Neural crest cell (in vitro differentiated cells): ENCODE measurements at places on chromosomes 6 and 20. TPM values are rescaled to one million over a fixed set of nuclear protein-coding genes. Genes with fewer than 3 reads are reported as not detected.

GRCh38 chr20:12925210-12925755 lies 83.5 kb upstream of the SPTLC3 start:
- peak overlapping the region; percentile 6 for H3K4me3 ChIP-seq
- DNase-seq: peak; percentile 56

- peak overlapping the region; percentile 51 for H3K27ac ChIP-seq
- H3K27me3 ChIP-seq: no peaks in the 10 kb centered on the region
- peaks cover 4% of the 10 kb centered on the region for H3K36me3 ChIP-seq
- H3K4me1 ChIP-seq: peaks cover 11% of the 10 kb centered on the region
- DNase-seq: no peak
Measured at GRCh38 chr20:5136096-5136495, 9.3 kb downstream of the CDS2 start.

The FKBP1A gene
- total RNA-seq: 176 and 185 TPM in 2 replicates

GRCh38 chr20:61590236-61590635 lies 338.2 kb downstream of the CDH4 start:
- DNase-seq: no peak
- H3K27me3 ChIP-seq: no peaks in the 10 kb centered on the region
- H3K27ac ChIP-seq: no peak overlapping the region
- peaks cover 12% of the 10 kb centered on the region for H3K36me3 ChIP-seq
- no peak overlapping the region for H3K4me3 ChIP-seq

DNA sequence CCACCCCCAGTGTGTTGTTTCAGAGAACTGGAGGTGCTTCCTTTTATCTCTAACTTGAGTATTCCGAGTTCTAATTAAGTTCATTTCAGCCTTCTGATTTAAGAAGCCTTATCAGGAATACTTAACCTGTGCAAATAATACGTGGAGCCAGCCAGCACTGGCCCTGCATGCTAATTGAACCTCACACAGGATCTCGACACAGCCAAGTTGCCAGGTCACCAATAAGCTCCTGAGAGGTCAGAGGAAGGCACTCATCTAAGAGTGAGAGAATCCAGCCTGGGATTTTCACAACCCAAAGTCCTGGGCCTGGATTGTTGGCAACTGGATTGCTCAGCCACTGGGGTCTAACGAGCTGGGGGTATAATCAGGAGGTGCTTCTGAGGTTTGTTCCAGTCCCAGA lies 157.7 kb upstream of the LRFN2 start:
- DNase-seq: no peak
- H3K27me3 ChIP-seq: peaks cover 3% of the 10 kb centered on the region
- H3K4me1 ChIP-seq: no peaks in the 10 kb centered on the region
- H3K4me3 ChIP-seq: no peak overlapping the region
- H3K36me3 ChIP-seq: no peaks in the 10 kb centered on the region

The ENPP5 gene
- total RNA-seq: 0.36 and 0.68 TPM in 2 replicates

DNA sequence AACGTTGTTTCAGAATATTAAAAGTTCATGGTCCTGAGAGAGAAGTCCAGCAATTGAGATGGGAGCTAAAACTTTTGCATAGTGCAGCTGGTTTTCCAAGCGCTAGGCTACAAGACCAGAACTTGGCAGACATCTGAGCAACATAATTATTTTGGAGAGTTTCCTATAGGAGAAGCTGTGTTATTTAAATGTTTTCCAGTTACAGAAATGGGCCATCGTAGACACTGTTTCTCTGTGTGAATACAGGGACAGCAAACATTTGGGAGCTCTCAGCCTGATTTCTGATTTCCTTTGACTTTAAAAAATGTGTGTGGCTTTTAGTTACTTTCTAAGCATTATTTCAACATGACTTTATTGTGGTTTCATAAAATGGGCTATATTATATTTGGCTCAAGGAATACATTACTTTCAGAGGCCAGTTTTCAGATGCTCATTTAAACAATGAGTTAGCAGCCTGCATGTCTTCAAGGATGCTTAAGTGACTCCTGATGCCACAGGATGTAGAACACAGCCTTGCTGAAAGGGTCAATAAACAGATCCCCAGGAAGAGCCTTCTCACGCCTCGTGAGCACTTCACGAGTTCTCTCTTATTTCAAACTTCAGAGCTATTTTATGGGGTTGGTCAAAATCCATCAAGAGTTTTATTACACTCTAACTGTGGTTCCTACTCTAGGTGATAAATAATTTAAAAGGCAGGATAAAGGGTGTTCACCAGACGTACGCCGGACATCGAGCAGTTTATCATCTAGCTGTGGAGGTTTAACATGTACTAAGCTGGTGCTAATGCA lies 193.8 kb downstream of the SMOC2 start:
- no peak for DNase-seq
- H3K27ac ChIP-seq: no peak overlapping the region
- H3K4me1 ChIP-seq: peaks cover 12% of the 10 kb centered on the region
- H3K27me3 ChIP-seq: no peaks in the 10 kb centered on the region
- no peak overlapping the region for H3K4me3 ChIP-seq

The EYS gene
- total RNA-seq: 0.40 and 0.48 TPM in 2 replicates
